ENCODE measurements at places on chromosomes 3 and 15.

- DNase-seq, result no peak
Observed at GRCh38 chr3:31422237-31422636, 110.5 kb upstream of the STT3B start.

DNA sequence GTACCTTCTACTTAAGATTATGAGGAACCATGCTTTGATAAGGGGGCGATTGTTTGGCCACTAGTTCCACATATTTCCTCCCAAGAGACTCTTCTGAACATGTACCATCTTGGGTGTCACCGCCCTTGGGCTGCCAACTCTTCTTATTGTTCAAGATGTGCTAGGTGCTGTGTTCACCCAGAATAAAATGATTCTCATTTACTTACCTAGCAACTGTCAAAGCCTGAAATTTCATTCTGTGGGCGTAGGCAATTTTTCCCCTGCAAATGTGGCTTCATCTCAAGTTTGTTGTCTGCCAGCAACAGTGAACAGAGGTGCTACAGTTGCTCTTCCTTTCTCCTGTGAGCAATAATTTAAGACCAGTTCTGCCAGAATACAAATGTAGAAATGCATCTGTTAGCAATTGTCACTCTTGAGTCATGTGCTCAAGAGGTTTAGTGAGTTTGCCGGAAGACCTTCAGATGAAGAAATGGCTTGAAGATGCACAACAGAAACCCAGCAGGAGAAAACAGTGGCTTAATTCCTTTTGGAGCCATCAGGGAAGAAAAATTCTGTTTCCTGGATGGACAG is 41.3 kb upstream of the RARB start:
- DNase-seq, result no peak

DNA sequence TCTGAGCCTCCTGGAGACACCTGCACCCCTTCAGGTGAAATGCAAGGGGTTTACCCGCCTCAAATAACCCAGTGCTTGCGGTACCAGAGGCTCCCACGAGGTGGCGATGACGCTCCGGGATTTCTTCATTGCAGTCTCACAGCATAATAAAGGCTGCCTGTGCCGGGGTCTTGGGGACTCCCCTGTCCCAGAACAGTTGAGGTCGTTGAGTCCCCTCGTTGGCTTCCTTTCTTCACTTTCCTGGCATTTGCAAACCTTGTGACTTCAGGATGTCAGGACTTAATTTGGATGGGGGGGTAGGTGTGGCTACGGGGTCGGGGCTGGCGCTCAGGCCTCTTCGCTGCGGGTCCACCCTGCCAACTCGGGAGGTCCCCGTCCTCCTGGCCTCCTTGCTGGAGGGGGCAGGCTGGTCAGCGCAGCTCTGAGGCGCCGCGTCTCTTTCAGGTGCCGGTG is 1.3 kb downstream of the GNAT1 start:
- DNase-seq, result peak; percentile 96

DNA sequence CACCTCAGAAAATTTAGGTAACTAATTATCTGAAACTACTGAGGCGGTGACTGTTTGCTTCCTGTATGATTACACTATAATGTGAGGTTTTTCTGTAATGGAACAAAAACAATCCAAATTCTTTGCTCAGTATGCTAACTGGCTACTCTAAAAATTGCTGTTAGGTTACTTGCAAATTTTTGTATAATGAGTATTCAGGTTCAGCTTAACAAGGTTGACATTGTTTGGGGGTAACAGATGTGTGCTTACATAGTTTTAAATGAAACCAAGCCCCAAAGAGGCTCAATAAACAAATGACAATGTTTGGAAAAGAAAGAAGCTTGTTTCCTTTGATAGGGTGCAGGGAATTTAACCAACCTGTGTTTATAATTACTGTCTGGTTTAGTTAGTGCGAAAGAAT is 414.5 kb upstream of the MDFIC2 start:
- no peak for DNase-seq

GRCh38 chr3:138849222-138849940 is 14.7 kb upstream of the PIK3CB start:
- no peak for DNase-seq

DNA sequence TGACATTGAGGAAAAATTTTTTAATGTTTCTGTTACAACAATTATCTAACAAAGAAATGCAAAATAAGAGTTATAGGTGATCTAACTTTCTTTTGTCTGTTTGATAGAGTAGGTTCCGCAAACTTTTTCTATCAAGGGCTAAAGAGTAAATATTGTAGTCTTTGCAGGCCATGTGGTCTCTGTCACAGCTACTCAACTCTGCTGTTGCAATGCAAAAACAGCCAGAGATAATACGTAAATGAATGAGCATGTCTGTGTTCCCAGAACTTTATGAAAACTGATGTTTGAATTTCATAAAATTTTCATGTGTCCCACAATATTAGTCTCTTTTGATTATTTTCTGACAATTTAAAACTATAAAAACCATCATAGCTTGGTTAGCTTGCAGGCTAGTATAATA is 73.3 kb downstream of the SLC24A1 start:
- DNase-seq, result no peak

DNA sequence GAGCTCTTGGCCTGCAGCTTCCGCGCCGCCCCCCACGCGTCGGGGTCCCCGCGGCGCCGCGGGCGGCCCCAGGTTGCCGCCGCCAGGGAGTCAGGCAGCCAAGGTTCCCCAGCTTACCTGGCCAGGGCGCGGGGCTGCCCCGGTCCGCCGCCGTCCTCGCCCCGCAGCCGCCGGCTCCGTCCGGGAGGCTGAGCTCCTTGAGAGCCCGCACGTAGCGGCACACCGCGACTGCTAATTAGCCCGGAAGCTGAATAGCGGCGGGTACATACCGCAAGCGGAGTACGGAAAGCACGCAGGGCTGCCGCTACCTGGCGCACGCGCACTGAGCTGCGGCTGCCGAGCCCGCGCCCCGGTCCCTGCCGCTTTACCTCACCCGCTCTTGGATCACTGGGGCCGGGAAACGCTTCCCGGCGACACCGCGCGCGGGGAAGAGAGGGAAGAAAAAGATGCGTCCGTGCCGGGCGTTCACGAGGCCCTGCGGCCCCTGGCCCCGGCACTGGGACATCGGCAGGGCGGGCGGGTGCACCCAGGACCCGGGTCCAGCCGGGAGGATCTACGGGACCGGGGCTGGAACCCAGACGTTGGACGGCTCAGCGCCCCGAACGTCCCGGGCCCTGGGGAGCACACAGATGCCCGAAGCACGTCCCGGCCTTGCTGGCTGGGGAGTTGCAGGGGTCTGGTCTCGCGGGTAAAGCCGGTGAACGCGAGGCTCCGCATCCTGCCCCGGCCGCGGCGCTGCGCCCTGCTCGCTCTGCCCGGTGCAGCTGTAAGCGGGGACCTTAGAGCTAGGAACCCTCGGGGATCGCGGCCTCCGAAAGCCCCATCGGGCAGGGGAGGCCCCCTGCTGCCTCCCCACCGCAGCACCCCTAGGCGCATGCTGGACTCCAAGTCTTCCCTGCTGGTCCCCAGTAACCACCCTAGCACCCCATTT is at the start of gene GOLGA8B:
TSS of gene GOLGA8B (minus strand) at position 253 of the 931 bp plus-strand sequence. CDS start 47,739 bp downstream, outside the sequence.
- peak; percentile 71 for DNase-seq

- no peak for DNase-seq
Observed at GRCh38 chr3:185381320-185382058, 18.6 kb downstream of the MAP3K13 start.

GRCh38 chr3:44905446-44906157 is 31.2 kb downstream of the TGM4 start:
- DNase-seq, result no peak

GRCh38 chr3:99641480-99641879 is 3.1 kb downstream of the COL8A1 start:
- no peak for DNase-seq

DNA sequence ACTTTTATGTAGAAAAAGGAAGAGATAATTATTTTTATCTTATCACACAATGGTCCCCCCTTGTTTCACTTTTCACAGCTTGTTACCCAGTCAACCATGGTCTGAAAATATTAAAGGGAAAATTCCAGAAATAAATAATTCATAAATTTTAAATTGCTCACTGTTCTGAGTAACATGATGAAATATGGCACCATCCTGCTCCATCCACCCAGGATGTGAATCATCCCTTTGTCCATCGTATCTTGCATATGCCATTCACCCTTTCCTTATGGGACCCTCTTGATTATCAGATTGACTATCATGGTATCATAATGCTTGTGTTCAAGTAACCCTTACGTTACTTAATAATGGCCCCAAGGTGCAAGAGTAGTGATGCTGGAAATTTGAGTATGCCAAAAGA is 43.7 kb downstream of the ANKRD28 start:
- no peak for DNase-seq

DNA sequence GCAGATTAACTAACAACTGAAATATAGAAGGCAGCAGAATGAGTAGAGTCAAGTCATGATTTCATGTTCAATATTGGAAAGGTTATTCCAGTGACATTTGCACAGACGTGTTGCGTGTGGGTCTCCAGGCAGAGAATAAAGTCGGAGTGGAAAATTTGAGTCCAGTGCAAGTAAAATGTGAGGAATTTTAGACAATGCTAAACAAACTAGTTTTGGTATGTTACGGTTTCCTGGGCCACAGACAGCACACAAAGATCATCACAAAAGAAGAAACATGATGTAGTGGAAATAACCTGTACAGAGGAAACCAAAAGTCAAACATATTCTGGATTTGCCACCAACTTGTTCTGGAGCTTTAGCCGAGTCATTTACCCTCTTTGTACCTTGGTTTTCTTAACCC is 367 bp downstream of the OR4F6 start:
- no peak for DNase-seq
